ENCODE measurements at places on chromosomes 7 and 10.

GRCh38 chr10:28631896-28632583 is 45.3 kb upstream of the BAMBI start:
- DNase-seq = no peak

DNA sequence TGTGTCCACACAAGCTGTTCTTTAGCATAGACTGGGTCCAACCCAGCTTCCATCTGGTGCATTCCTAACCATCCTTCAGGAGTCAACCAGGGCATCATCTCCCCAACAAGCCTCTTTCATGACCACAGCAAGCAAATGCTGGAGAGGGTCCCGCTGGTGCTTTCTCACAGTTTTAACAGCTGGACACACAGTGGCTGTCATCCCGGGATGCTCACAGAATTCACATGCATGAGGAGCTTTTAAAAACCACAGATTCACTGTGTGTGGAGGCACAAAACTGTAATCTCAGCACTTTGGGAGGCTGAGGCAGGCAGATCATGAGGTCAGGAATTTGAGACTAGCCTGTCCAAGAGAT is 6.4 kb upstream of the CYP3A7 start:
- no peak for DNase-seq

DNA sequence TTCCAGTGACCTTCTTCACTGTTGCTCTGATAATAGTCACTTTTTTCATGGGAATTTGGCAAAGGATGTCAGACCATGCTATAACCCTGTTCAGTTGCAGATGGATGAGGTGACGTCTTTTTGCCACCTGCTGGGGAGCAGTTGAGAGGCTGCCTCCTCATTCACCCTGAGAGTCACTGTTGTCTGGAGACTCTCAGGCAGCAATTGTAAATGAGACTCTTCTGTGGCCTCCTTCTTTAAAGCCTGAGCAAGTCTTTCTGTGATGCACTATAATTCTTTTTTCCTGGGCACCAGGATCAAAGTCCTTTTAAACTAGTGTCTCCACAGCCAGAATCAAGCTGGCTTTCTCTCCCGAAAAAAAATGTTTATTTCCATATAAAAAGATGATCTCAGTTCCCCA is 345.1 kb downstream of the ARL4A start:
- DNase-seq = no peak

DNA sequence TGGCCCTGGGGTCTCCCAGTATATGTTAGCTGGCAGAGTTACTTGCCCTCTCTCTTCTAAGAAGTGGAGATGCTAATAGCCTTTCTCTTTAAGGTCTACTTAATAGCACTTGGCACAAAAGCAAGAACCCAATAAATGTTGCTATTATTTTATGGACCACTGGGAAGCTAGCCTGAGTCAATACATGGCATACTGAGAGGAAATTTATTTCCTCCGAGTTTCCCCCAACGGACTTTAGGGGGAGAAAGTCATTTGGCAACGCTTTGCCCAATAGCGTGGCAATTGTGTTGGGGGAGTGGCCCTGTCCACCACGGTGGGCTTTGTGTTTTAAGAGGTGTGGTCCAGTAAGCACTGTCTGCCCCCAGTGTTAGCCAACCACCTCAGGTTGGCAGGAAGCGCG is 87.4 kb upstream of the SMNDC1 start:
- DNase-seq = no peak

DNA sequence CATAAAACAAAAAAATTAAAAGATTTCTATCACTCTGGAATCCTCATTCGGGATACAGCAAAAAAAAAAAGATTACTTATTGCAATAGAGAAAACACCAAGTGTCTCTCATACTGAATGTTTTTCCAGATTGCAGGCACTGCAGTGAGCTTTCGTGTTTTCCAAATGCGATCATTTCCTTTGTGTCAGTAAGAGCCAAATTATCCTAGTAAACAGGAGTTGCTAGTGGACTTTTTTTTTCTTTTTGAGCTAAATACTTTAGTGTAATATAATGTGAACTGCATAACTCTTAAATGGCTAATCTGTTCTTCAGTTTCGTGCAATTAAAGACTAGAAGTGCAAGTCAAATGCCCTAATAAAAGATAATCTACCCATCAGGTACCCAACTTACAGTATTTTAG is 44.4 kb upstream of the TOMM7 start:
- no peak for DNase-seq

DNA sequence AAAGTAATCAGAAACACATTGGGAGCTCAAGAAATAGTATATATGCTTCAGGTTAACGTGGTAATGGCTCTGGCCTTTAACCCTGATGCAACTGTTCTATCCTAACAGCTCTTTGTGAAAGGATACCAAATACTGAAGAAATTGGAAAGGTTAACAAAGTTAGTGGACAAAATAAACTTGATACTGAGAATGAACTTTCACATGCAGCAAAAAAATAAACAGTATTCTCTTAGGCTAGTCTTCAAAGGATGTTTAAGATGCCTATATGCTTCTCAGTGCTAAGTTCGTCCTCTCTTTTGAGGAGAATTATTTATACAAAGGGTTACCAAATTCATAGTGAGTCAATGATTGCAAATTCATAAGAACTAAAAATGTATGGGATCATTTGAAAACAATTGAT is 256.2 kb upstream of the FERD3L start:
- DNase-seq = no peak

DNA sequence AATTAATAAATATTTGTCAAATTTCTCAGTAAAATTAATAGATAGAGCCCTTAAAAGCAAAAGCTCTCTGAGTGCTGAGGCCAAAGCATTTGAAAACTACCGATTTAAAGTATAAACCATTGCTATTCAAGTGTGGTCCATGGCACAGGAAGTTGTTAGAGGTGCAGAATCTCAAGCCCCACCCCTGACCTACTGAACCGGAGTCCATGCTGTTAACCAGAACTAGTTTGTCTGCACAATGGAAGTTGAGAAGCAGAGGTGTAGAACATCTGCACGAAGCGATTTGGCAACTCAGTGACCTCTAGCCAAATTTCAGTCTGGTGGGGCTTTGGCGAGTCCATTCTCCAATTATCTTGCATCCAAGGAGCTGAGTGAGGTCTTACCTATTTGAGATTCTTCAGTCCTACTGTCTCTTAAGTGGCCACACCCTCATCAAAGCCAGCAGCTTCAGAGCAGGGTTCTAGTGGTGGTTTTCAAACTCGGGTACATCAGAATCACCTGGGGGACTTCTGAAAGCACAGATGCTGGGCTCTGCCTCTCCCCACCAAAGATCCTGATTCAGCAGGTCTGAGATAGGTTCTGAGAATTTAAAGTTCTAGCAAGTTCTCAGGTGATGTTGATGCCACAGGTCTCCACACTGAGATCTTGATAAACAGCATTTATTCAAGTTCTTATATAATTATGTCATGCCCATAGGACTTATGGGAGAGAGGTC is 96.8 kb upstream of the SAMD8 start:
- no peak for DNase-seq

DNA sequence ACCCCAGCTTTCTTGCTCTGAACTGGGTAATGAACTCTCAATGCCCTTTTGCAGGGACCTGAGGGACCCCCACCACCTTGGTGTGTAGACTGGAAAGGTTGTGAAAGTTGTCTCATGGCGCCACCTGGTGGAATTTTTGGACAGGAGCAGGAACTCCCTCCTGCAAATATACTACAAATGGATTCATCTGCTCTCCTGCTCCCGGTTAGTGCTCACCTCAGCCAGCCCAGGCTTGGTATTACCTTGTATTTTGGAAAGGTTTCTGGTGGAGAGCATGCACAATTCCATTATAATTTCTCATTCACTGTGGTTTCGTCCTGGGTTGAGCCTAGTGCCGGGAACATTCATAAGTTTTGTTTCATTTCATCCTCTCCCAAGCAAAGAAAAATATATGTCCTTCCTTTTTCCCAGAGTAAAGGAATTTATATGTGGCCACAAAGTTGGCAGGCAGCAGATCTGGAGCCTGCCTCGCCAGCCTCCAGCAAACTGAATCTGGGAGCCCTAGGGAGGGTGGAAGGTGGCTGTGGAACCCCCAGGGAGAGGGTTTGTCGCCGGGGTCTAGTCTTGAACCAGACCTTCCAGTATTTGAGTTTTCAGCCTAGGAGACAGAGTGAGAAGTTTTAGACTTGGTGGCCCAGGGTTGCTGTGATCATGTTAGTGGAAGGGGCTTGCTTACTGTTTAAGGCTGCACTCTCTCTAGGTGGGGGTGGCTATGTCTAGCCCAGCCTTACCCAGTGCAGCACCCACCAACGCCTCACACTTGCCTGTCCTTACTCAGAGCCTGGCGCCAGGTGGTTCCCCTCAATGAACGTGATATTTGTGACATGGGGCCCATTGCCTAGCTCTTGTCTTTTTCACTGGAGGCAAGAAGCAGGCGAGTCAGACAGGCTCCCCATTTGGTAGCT is 9.5 kb downstream of the FAM241B start:
- DNase-seq = peak; percentile 40

GRCh38 chr10:50622706-50623662 is 772 bp downstream of the SGMS1 start:
- no peak for DNase-seq

DNA sequence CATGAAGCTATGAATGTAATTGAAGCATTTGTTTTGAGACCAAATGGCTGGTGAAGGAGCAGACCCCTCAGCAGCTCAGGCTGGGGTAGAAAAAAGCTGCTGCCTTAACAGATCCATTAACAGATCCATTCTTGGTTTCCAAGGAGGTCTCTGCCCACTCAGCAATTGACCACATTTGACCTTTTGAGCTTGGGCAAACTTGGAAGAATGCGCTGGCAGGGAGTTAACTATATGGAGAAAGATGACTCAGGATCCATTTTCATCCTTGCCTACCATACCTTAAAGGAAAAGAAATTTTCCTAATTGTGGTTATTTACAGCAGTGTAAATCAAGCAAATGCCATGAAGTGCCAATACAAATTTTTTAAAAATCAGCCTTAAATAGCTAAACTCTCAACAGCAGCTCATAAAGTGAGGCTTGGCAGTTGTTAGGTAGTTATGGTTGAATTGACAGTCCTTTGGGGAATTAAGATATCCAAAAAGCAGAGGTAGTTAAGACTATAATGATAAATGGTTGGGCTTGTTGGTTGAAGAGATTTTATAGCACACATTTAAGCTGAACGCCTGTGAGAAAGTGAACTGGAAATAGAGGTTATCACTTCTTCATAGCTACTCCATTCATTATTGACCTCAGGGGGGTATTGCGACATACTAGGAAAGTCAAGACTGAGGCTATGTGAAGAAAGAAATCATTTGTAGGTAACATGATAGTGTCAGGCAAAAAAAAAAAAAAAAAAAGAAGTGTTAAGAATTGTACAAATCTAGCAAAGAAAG is 83.9 kb downstream of the MKX start:
- no peak for DNase-seq
